ENCODE measurements at places on chromosomes 7 and 10.

- DNase-seq: no peak
These were observed 607.8 kb downstream of the PARD3 start for GRCh38 chr10:34207343-34207742.

DNA sequence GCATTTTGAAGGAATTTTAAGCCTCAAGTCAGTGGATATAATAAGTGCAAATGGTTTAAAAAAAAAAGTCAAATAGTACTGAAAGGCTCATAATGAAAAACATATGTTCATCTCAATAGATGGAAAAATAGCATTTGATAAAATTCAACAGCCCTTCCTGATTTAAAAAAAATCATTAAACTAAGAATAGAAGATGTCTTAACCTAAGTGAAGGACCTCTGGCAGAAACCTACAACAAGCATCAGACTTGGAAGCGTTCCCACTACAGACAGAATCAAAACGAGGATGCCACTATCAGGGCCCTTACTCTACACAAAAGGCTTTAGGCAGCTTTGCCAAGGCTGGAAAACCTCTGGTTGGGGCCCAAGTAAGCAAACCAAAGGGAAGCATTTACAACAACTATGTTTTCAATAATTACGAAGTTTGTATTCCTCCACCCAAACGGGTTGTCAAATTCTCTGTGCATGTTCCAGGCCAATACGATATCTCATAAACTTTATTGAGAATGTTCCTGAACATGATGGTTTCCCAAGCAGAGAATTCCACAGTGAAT is 45.1 kb downstream of the CYTH3 start:
- DNase-seq: no peak

- DNase-seq: no peak
These were observed 83.9 kb downstream of the OSBPL3 start for GRCh38 chr7:24896031-24896501.

DNA sequence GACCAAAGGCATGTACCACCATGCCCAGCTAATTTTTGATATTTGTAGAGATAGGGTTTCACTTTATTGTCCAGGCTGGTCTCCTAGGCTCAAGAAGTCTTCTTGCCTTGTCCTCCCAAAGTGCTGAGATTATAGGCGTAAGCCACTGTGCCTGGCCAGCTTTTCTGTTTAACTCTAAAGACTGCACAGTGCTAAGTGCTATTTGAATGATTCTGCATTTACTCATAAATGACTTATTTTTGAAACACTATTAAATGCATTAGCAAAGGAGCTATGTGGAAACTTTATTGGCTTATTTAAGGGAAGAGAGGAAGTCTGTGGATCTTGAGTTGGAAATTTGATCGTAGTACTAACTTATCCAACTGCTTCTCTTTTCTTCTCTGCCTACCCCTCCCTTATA is 89.1 kb downstream of the NT5C2 start:
- DNase-seq: no peak

- DNase-seq: no peak
These were observed 706.4 kb downstream of the SORCS3 start for GRCh38 chr10:105347487-105347886.

- DNase-seq: no peak
These were observed 85.4 kb upstream of the PHYHIPL start for GRCh38 chr10:59090817-59091622.

DNA sequence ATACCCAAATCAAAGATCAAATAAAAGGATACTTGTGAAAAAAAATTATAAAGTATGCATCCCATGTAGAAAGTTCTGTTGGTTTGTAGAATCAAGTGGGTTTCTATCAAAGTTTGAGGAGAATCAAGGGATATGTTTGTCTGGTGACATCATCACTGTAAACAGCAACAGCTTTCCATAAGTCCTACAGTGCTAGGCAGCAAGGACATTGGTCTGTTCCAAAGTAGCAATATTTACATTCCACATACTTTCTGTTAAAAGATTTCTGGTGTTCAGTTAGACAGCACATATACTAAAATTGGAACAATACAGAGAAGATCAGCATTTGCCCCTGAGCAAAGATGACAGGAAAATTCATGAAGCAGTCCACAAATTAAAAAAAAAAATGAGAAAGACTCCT is 683.9 kb downstream of the XPNPEP1 start:
- no peak for DNase-seq

Data from NCI-H1436 treated with DMSO at 0.1 percent for 48 hours (cell line).